ENCODE measurements at places on chromosomes 7 and 10.

- no peak for DNase-seq
Measured at GRCh38 chr10:13536674-13537366, 8.0 kb upstream of the BEND7 start.

DNA sequence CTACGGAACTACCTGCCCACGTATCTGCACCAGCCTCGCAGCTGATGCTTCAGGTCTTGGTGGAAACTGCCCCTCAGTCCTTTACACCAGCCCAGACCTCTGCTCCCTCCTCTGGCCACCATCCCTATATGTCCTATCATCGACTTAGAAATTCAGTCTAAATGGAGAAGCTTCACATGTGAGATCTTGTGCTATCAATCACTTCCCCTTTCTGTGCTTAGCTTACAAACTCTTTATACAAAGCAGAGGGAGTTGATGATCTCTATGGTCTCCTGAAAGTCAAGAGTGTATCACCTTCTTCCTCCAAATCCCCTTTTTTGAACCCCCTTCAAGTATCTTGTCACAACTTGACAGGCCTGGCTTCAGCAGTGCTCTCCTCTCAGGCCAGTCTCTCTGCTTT, 30.7 kb downstream of the ZNF777 start:
- DNase-seq = no peak

DNA sequence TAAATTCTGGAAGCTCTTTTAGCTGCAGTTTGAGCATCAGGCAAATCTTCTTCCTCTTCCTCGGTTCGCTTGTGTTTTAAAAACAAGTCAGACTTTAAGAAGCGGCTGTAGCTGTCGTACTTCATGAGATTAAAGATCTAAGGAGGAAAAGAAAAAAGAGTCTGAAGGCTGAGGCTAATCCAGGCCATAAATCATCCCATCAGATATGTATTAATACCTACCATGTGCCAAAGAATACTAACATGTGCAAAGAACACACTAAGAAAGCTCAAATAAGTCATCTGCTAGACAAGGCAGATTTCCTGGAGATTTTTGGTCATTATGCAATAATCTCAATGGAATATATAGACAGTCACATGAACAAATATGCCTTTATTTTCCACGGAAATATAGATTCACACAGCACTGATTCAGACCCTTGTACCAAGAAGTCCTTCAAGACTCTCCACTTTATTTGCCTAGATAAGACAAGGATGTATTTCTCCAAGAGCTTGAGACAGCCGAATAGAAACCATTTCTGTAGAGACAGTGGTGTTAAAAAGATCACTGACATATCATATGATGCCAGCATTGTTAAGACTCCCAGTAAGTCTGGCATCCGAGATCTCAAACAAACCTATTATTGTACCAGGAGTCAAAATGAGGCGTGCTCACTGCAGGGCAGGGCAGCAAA, 42.3 kb downstream of the RGS10 start:
- no peak for DNase-seq

DNA sequence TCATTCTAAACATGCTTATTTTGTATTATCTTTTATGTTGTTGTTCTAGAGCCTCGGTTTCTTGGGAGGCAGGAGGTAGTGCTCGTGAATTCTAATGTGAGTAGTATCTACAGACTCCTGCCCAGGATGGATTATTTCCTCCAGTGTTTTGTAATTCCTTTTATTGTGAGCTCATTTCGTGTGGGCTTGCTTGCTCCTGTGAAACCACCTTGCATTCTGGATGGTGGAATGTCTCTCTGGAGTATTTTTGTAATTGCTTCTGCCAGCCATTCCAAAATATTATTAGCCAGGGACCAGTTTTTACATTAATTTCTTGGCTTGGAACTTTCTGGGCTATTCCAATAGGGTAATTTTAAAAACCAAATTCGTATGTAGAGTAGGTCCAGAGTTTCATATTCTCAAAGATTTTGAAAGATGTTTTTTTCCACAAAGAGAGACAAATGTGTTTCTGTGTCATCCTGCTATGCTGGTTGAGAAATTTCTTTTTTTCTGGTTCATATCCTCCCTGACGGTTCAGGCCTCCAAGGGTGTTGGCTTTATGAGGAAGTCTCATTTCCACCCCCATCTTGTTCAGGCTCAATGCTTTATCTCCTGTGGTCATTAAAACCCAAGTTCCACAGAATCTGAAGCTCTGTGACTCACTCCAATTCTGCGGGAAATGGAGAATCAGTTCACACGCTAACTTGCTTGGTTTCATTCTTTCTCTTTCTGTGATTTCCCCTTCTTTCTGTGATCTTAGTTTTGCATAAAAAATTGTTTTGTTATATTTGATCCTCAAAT, 41.7 kb upstream of the CALD1 start:
- no peak for DNase-seq

DNA sequence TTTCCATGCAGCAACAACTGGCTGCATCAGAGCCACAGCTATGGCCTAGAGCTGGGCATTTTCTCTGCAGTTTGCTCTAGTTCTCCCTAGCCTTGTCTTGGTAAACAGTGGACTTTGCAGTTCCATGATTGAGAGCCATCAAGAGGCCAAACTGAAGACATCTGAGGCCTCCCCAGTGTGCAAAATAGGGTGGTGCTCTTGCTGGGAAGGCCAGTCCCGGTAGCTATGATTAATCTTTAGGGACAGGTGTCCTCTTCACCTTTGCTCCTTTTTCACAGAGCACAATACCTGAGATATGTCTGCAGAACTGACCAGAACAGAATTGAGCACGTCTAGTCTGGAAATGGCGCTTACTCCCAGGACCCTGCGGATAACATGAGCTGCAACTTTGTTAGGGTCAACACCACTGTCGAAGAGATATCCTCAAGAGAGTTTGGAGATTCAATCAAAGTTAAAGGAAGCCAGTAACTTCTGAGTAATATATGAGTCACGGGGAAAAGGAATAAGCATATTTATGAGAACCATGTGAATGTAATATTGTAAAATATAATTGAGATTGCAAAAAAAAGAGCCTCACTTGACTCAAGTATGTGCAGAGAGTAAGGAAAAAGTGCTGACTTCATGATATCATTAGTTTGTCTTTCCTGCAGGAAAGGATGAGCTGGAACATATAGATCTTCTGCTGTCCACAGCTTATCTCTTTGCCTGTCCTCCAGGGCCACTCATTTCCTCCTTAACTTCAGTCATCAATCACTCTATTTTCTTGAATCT, 76.7 kb downstream of the ANK3 start:
- DNase-seq = no peak

- DNase-seq = no peak
Measured at GRCh38 chr7:7103343-7104313, 78.7 kb upstream of the C1GALT1 start.

GRCh38 chr10:69838853-69839252, 37.1 kb downstream of the COL13A1 start:
- no peak for DNase-seq

- DNase-seq = no peak
Measured at GRCh38 chr10:52741851-52742250, 30.7 kb downstream of the MBL2 start.

GRCh38 chr10:48520184-48520506, 84.7 kb downstream of the ARHGAP22 start:
- DNase-seq = no peak

DNA sequence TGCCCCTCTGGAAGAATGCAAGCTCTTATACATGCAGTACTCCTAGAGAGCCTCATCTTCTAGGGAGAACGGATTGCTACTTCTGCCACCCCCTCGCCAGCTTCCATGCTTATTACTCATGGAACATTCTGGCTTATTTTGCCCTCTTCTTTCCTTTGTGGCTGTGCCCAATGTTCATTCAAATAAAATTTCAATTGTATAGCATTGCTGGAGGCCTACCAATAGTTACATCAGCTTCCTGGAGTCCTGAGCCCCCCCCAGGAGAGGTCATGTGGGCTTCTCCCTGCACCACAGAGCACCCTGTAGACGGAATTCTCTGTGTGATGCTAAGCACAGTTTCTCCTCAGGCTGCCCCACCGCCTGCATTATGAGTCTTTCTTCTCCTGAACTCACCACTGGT, 1094.0 kb downstream of the KCNMA1 start:
- no peak for DNase-seq

- no peak for DNase-seq
Measured at GRCh38 chr7:39252916-39253315, 275.2 kb downstream of the POU6F2 start.

DNA sequence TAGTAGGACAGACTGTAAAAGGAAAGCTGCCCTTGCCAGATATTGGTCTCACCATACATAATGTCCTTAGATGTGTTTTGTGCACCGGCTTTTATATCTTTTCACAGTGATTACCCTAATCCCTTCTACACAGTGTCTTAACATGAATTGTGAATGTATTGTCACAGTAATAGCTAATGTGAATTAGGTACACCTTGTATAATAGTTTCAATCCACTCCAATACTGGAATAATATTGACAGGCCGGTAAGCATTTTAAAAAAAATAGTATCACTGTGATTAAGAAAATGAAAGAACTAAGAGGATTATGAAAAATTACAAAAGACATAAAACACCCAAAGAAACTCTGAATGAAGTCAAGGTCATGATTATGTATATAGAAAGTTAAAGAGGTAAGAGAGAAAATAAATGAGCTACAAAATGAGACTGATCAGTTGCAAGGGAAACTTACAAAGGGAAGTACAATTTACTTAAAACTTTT, 420.9 kb downstream of the PLXDC2 start:
- no peak for DNase-seq

GRCh38 chr10:34360984-34361383, 454.1 kb downstream of the PARD3 start:
- DNase-seq = no peak

Measured in effector CD4-positive, alpha-beta T cell (primary cell).